ENCODE measurements at places on chromosomes 7 and 10.

DNA sequence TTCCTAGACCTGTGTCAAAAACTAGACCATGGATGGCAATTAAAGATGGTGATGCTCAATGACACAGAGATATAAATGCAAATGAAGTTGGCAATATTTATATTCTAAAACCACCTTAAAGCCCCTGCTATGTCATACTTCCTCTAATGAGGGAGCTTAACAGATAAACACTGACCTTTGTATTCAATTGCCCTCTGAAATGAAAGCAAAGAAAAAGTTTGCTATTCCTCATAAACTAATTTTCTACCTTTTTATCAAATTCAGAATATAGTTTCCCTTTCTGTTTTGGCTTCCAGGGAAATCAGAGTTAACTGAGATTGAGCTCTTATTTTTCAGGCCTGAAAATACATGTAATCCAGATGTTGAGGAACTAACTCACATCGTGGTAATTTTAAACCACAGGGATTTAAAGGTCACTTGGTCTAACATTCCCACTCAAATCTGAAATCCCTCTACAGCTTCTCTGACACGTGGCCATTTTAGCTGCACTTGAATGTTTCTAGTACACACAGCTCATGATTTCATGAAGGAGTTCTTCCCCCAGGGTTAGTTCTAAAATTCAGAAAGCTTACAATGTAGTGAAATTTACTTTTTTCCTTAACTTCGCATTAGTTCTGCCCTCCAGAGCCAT is 37.9 kb upstream of the ABCB5 start:
- DNase-seq, result no peak

- no peak for DNase-seq
These were observed 95.3 kb downstream of the PTPRN2 start for GRCh38 chr7:158492367-158492764.

- no peak for DNase-seq
These were observed 60.3 kb downstream of the PLXDC2 start for GRCh38 chr10:19876570-19876969.

DNA sequence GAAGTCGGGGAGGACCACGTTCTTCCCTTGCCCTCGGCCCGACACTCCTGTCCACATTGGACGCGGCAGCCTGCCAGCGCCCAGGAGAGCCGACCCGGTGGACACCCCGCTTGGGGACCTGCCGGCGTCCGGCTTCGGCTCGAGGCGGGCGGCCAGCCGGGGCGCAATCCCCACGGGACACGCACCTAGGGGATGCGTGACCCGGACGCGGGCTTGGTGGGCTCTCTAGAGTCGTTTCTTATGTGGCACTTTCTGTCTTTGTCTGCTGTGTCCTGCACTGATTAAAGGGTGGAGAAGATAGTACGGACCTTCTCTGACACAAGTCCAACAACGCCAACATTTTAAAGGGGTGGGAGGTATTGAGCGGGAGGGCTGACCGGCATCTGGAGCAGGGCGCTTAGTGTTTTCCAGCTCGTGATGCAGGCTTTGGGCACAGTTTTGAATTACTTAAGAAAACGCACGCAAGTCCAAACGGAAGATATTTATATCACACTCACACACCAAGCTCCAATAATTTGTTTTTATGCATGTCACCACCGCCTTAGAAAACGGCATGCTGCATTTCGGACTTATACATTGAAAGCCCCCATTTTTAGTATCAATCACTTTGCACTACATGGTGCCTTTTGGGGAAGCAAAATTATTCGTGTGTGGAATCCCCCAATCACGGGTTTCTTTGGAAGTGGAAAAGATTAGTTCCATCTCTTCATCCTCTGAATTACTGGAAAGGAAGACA is 3.9 kb upstream of the SPAG6 start:
- no peak for DNase-seq
